ENCODE measurements at places on chromosomes 5 and 9.

- DNase-seq = no peak
Measured at GRCh38 chr5:128858995-128859394, 106.3 kb upstream of the SLC27A6 start.

- DNase-seq = no peak
Measured at GRCh38 chr5:158869092-158869491, 230.6 kb downstream of the EBF1 start.

- DNase-seq = no peak
Measured at GRCh38 chr5:164679461-164679860, 1174.0 kb downstream of the MAT2B start.

- no peak for DNase-seq
Measured at GRCh38 chr5:150121448-150122157, 34.0 kb downstream of the PDGFRB start.

GRCh38 chr5:179901915-179902762, 5.6 kb downstream of the TBC1D9B start:
- no peak for DNase-seq

- DNase-seq = no peak
Measured at GRCh38 chr5:172523146-172523745, 68.9 kb upstream of the SH3PXD2B start.

GRCh38 chr9:81902196-81902595, 26.0 kb upstream of the SPATA31D4 start:
- no peak for DNase-seq

GRCh38 chr5:151947931-151948608, 23.4 kb upstream of the GLRA1 start:
- DNase-seq = no peak

- DNase-seq = no peak
Measured at GRCh38 chr5:4405614-4406219, 734.4 kb upstream of the ADAMTS16 start.

- no peak for DNase-seq
Measured at GRCh38 chr9:2854617-2855016, 10.7 kb upstream of the PUM3 start.

DNA sequence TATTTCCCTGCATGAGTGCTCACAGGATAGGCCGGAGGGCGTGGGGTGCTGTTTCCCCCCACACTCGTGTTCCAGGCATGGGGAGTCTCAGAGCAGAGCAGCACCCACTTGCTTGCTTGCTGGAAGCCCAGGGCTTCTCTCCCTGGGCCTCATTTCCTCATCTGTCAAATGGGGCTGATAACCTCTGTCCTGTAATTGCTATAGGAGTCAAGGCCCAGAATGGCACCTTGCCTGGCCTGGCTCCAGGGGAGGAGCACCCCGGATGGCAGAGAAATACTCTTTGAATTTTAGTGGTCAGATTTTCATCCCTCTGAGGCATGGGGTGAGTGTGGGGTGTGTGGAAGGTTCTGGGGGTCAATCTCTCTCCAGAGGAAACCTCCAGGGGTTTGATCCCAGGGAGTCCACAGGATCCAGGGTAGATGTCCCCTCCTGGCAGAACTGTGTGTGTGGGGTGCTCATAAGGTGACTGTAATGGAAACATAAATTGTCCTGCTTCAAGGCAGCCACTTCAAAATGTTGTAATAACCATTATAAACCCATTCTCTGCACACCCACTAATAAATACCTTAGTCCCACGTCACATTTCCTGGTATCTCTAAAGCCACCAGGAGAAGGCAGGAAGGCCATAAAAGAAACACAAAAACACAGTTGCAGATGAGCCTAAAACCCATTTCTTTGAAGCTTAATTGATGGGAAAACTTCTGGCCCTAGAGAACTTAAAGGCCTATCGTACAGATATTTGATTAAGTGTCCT, 272.2 kb downstream of the FSTL4 start:
- no peak for DNase-seq

- no peak for DNase-seq
Measured at GRCh38 chr5:5613261-5613990, 190.9 kb downstream of the ICE1 start.

DNA sequence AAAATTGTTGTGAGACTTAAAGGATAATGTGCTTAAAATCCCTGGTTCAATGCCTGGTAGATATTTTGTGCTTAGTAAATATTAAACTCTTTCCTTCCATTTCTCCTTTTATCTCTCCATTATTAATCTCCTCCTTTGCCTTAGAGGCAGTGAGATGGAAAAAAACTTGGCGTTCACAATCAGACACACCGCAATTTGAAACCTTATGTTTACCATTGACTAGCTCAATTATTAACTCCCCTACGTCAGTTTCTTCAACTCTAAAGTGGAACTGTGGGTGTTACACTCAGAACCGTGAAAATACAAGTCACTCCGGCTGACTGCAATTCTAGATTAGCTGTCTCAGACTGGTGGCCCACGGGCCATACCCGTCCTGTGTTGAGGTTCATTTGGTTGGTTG, 327.2 kb downstream of the DEPDC1B start:
- no peak for DNase-seq

DNA sequence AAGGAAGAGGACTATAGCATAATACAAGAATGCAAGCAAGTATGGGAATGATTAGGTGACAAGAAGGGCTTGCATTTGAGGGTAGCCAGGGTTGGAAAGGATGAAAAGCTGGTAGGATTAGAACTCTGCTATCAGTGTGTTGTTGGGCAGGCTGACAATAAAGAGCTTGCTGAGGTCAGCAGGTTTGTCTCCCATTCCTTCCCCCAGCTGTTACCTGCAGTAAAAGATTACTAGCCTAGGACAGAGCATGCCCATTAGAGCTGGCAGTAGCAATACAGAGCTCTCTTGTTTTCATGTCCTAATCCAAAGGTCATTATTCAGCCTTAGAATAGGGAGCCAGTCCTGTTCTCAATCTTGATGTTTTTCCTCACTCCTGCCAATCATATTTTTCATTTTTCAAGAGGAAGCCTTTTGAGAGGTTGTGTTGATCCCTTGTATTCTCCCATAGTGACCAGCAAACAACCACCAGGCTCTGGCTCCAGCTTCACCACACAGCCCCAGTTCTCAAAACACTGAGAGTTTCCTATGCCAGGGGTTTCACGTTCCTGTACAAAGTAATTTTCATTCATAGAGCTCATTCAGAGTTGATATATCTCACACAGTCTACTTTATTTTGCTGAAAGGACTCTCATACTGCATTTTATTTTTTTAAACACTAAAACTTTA, 71.7 kb downstream of the OR2K2 start:
- DNase-seq = no peak

- no peak for DNase-seq
Measured at GRCh38 chr9:91302831-91303230, 58.9 kb downstream of the AUH start.

- no peak for DNase-seq
Measured at GRCh38 chr5:116938488-116938887, 363.9 kb upstream of the SEMA6A start.

- DNase-seq = no peak
Measured at GRCh38 chr5:54361691-54362411, 51.5 kb upstream of the ARL15 start.

DNA sequence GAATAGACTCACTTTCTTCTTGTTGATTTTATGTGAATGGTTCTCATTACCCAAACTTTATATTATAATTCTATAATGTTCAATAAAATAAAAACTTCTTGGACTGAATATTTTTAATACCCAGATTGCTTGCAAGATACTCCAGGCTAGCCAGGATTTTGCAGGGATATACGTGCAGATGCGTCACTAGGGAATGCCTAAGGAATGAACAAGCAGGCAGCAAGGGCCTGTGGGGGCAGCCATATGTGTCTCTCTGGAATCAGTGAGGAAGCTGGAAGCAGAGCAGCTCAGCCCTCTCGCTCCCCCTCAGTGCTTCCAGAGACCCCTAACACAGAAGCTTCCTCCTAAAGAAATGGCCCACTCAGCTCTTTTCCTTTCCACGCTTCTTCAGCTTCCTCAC, 457.4 kb downstream of the CCDC171 start:
- no peak for DNase-seq

DNA sequence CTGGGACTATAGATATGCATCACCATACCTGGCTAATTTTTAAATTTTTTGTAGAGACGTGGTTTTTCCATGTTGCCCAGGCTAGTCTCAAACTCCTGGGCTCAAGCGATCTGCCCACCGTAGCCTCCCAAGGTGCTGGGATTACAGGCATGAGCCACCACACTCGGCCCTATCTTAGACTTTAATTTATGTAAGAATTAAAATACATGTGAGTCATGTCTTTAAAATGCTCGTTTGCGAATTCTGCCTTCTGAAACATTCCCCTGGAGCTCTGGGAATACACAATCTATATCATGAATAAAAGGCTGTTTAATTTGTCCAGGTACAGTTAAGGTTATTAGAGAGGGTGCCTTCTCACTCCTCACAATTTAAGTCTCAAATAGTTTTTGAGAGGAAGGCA, 32.8 kb downstream of the RHOBTB3 start:
- no peak for DNase-seq

DNA sequence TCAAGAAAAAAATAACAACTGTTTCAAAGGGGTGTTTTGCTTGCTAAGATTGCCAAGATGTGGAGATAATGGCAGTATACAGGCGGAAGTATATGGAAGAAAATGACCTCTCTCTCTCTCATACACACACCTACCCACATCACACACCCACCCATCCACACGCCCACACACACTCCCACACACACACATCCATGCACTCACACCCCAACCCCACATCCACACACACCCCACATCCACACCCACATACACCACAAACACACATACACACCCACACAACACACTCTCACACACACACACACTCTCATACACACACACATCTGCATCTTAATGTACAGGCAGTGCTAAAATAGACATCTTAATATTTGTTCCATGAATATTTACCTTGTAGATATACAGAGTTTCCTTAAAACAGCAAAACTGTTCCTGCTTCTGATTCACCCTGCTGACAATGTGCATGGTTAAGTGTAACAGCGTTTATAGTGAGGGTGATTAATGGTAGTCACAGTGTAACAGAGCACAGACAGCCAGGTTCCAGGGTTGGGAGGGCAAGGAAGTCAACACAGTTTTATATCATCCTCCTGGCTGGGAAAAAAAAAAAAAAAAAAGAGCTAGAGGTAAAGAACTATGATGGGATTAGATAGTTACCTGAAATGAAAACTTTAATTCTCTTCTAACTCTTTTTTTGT, 8.3 kb downstream of the BHMT2 start:
- DNase-seq = no peak

- no peak for DNase-seq
Measured at GRCh38 chr5:170034231-170034630, 53.9 kb upstream of the INSYN2B start.

- DNase-seq = no peak
Measured at GRCh38 chr9:19201899-19202891, 28.3 kb upstream of the DENND4C start.

DNA sequence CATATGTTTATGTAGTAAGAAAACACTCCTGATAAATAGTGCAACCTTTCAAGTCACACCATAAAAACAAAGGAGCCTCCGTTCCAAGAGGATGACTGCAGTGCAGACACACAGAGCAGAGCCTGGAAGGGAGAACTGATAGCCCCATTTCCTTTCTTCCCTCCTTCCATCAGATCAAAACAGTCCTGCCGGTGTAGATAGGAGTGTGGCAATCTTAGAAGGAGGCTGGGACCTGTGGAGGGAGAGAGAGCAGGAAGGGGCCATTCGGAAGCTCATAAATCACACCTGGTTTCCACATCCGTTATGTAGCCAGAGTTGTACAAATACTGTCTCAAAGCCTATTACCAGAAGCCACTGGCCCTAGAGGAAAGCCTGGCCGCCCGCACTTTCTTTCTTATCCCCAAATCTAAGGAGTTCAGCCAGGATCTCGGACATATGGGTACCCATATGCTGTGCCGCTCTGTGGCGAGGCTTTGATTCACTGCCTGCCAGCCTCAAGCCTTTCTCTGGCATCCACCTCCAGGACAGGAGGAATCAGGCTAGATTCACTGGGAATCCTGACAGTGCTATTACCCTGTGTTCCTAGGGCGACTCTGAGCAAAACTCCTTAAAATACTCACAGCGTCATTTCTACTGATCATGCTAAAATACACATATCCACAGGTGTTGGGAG, 26.9 kb downstream of the DAP start:
- no peak for DNase-seq

GRCh38 chr9:1053986-1054425, 3.8 kb downstream of the DMRT2 start:
- DNase-seq = no peak

- no peak for DNase-seq
Measured at GRCh38 chr5:103424453-103425205, 138.0 kb downstream of the NUDT12 start.

DNA sequence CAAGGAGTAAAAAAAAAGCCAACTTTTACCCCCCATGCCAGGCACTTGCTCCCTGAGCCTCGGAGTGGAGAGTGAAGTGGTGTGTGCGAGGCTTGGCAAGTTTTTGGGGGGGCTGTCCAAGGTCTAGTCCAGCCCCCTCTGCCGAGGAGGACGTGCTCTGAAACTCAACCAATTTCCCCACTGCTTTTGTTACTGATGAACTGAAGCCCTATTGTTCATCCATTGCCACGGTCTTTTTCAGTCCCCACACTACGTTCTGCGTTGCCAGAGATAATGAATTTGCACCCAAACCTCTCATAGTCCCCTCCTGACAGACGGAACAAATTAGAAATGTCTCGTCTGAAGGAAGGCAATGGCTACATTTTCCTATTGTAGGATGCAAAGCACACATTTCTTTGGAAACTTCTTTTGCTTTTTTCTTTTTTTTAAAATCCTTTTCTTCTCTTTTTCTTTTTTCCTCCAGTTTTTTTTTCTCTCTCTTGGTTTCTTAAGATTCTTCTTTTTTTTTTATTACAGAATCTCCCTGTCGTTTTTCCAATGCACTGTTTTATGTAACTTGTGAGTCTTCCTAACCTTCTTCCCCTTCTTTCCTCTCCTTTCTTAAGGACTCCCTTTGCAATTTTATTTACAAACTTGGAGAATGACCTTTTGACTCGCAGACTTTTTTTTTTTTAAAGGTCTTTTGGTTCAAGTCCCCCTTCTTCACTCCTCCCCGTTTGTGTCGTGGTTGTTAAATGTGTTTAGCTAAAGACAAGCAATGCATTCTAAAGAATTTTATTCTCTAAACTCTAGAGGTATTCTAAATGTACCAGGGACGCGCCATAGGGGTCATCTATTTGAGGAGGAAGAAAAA, 209.5 kb downstream of the MEF2C start:
- DNase-seq = no peak

DNA sequence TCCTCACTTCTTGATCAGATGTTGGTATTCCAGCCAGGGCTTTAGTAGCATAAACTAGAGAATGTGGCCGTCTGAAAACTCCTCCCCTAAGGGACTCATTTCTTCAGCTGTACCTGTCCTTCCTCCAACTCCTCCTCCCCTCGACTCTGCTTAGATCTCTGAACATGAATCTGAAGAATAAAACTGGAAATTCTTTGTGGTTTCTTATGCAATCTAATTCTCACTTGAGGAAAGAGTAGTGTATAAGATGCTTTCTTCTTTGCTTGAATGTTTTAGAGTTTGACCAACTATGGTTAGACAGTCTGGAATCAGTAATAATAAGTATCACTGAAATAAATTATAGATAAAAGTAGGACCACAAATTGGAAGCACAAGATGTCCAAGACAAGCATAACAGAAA, 128.5 kb downstream of the LRRC70 start:
- DNase-seq = no peak

- DNase-seq = no peak
Measured at GRCh38 chr9:98367371-98367900, 112.0 kb upstream of the TBC1D2 start.
